NCI-H1092 (cell line): ENCODE measurements at places on chromosomes 5 and 9.
A peak's percentile ranks its signal among the peaks of the same experiment; 100 is the strongest.

GRCh38 chr5:59152701-59153245, 569.9 kb downstream of the RAB3C start:
- no peak for DNase-seq

DNA sequence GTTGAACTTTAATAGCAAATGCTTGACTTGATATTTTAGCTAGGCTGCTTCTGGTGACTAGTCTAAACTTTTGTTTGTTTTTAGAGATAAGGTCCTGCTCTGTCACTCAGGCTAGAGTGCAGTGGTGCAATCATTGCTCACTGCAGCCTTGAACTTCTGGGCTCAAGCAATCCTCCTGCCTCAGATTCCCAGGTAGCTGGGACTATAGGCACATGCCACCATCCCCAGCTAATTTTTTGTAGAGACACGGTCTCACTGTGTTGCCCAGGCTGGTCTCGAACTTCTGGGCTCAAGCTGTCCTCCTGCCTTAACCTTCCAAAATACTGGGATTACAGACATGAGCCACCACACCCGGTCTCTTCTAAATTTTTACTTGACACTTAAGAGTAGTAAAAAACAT, 20.7 kb downstream of the CDC37L1 start:
- DNase-seq, result no peak

DNA sequence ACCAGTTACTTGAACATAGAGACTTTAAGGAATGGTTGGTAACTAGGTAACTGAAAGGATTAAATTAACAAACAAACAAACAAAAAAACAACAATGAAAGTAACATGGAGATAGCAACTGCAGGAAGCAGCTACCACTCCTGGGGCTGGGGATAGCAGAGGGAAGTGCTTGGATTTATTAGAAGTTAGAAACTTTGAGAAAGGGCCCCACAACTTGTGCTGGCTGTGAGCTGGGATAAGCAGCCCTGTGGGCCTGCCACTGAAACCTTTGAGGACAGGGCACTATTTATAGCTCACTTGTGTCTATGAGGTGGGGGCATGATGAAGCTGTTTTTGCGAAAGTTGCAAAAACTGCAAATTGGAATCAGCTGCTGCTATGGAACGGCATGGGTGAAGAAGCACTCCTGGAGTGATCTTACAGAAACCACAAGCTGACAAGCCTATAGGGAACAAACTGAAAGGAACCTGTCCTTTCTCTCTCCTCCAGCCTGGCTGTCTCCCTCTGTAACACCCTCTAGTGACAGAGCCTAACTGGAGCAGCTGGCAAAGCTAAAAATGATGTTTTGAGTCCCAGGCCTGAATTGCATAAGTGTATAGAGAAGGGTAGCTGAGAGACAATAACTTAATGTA, 91.4 kb upstream of the RANBP6 start:
- DNase-seq, result peak; percentile 1

GRCh38 chr5:1010181-1010510, 1.5 kb downstream of the NKD2 start:
- DNase-seq, result no peak

DNA sequence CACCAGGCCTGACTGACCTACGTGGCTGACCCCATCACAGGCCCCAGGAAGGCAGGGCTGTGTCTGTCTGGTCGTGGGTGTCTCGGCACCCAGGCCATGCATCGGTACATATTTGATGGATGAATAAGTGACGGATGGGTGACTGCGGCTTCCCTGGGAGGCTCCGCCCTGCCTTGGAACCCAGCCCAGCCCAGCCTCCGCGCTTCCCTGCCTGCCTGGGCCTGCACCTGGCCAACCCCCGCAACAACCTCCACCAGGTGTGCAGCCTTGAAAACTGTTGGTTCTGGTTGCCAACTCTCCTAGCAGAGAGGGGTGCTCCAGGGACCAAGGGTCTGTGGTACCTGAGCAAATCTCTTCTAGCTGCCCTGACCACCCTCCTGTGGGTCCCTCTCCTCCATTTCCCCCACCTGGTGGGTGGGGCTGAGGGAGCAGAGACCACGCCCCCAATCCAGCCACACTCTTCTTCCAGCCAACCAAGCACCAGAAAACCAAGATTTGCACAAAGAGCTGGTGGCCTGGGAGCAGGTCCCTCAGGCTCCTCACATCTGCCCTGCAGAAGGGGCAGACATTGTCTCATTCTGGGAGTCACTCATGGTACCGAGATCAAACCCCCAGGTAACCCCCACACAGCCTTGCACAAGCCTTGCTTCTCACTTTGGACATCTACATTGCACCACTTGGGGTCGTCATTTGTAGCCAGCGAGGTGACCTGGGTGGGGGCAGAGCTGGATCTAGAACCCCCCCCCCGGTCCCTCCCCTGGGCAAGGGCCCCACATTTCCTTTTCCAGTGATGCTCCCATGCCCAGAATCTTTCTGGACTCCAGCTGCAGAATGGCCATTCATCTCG, 100.6 kb upstream of the IER5L start:
- no peak for DNase-seq

- no peak for DNase-seq
These were observed 29.5 kb downstream of the AQP7 start for GRCh38 chr9:33372900-33373299.

GRCh38 chr5:76986825-76987526, 34.1 kb downstream of the CRHBP start:
- no peak for DNase-seq
